Heart left ventricle (tissue), 16 donors: ENCODE measurements at places on chromosomes 5 and 9.

GRCh38 chr9:125969868-125970267 lies 222.7 kb downstream of the PBX3 start:
- DNase-seq: no peak

GRCh38 chr5:91311697-91312501 lies 71.2 kb downstream of the ARRDC3 start:
- DNase-seq: peak; percentile 69

DNA sequence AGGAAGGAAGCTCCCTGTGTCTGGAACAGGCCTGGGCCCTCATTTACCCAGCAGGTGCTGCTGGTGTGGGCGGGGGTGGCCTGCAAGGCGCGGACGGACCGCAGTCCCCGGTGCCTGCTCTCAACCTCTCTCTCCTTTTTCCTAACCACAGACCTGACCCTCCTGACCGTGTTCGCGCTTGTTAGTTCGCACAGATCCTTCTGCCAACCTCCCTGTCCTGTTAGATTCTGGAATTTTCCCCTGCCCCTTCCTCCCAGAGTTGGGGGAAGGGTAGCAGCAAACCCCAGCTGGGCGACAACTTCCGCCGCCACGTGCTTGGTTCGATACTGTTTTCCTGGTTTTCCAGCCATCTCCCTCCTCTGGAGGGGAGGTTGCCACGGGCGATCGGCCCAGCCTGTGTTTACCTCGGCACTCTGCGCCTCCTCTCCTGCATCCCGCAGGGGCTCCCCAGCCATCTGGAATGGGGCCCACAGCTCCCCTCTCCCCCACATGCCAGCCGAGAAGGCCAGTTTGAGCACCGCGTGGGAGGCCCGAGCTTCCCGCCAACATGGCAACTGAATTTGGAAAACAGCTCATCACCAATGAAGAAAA lies 70.8 kb upstream of the UNC5A start:
- no peak for DNase-seq

DNA sequence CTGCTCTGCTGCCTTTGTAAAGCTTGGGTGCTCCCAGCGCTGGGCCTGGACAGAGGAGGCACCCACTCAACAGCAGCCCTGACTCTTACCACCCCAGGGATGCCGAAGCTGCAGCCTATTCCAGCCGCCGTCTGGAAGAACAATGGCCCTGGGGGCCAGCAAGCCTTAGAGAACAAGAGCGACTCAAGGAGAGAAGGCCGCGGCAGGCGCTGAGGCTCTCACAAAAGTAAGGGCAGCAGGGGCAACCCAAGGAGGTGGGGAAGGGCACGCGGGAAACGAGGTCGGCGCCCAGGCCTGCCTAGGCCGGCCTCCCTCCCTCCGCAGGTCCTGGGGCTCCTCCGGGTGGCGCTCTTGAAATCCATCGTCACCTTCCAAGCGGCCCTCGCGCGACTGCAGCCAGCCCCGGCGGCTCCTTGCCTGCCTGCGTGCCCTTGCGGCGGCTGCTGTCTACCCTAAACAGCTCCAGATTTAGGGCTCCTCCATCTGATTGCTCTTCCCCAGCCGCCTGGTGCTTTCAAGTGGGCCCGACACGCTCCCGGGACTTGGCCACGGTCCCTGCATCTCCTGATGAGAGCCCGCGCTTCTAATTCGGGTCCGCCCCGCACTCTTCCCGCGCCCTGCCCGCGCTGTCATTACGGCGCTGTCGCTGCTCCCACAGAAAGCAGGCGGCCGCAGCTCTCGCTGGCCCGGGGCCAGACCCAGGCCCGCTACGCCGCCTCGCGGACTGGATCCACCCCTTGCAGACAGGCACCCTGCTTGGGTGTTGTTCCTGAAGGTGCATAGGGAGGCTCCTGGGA lies 213.3 kb downstream of the SEMA6A start:
- peak; percentile 51 for DNase-seq

- DNase-seq: no peak
Observed at GRCh38 chr5:56755036-56755555, 60.3 kb upstream of the MAP3K1 start.
